DMS 273 treated with DMSO at 0.1 percent for 48 hours (cell line): ENCODE measurements at places on chromosomes 1 and 21.
A peak's percentile ranks its signal among the peaks of the same experiment; 100 is the strongest.

- DNase-seq: no peak
Observed at GRCh38 chr1:58095183-58095582, 451.3 kb downstream of the OMA1 start.

DNA sequence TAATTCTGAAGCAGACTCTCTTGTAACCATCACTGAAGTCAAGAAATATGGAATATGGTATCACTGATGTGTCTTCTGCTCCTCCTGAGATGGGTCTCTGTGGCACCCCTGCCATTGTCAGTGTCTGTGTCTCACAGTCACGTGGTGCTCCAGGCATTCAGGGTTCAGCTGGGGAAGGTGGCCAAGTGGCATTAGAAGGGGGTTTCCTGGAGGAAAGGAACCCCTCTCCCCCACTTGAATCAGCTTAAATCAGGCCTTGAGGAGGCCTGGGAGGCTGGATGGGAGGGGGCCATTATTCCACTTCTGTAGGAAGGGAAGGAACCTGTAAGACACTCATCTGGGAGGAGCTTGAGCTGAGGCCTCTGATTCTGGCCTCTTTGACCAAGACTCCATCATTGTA lies 20.5 kb downstream of the CYP4B1 start:
- no peak for DNase-seq

DNA sequence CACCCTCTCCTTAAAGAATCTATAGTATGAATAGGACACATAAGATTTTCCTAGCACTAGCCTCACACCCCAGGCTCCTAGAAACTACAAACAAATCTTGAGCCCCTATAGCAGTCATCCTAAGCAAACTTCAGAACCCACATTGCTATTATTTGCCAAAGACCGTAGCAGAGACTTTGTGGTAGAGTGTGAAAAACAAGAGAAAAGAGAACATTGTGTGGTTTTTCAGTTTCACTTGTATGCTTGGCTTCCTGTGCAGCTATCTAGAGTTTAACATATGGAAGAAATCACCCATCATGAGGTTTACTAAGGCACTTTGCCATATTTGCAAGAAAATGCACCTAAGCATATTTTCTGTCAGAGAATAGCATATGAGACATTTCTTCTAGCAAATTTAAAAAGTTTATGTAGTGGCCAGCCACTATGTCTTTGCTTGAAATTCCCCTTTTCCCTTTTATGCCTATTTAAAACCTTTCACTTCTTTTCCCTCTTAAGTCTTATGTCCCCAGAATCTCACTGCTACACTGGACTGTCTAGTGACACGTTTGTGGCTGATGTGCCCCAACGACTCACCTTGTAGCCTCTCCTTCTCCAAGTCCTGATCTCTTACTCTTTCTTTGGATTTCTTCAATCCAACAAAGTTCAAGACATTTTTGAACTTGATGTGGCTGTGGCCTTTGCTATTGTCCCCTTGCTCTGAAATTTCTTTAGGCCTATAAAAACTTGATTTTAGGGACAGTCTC lies 25.6 kb downstream of the CCDC190 start:
- DNase-seq: no peak

GRCh38 chr1:2413495-2414296 lies 1.3 kb upstream of the PEX10 start:
- no peak for DNase-seq

DNA sequence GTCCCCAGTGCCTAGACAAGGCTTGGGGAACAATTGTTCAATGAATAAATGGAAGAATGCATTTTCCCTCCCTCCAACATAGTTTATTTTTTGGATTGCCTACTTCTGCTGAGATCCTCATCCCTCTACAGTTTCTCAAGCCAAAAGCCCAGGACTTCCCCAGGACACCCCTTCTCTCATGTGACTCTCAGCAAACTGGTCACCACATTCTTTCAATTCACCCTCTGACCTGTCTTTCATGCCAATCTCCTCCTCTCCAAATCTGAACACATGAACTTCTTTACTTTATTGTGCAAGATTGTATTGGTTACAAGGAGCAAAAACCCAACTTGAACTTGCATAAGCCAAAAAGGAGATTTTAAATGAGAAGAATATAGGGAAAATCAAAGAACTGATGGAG lies 103.2 kb upstream of the JUN start:
- DNase-seq: no peak

GRCh38 chr1:229953736-229954326 lies 113.2 kb upstream of the GALNT2 start:
- DNase-seq: no peak

DNA sequence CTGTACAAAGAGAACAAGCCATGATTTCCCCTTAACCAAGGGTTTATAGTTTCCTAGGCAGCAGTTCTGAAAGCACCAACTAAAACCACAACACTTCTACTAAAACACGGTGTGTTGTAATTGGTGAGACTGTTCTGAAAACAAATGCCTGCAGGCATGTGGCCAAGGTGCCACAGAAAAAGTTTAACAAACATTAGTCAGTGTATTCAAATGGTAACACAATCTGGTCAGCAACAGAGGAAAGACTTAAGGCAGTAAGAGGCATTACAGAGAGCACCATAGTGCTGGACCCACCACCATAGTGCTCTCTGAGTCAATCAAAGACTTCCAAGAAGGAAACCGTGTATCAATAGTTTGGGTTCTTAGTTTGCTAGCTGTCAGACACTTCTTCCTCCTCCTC lies 16.7 kb downstream of the SNIP1 start:
- no peak for DNase-seq

GRCh38 chr1:152546704-152547103 lies 19.9 kb downstream of the LCE3E start:
- DNase-seq: no peak

DNA sequence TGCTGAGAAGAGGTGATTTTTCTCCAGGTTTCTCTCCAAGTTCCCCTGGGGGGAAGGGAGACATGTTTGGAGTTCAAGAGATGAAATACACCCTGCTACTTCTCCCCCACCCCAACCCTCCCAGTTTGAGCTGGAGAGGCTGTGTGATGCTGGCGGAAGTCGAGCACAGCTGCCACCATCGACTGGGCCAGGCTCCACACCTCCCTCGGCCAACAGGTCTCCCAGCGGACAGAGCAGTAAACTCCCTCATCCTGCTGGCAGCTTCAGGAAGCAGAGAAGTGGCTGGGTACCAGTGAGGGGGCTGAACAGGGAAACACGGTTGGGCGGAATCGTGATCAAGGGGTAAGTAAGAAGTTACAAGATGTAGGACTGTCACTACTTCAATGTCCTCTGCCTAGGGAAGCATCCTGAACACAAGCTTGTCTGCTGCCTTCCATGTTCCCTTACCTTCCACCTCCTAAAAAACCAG lies 6.6 kb upstream of the NHLH1 start:
- peak; percentile 22 for DNase-seq

DNA sequence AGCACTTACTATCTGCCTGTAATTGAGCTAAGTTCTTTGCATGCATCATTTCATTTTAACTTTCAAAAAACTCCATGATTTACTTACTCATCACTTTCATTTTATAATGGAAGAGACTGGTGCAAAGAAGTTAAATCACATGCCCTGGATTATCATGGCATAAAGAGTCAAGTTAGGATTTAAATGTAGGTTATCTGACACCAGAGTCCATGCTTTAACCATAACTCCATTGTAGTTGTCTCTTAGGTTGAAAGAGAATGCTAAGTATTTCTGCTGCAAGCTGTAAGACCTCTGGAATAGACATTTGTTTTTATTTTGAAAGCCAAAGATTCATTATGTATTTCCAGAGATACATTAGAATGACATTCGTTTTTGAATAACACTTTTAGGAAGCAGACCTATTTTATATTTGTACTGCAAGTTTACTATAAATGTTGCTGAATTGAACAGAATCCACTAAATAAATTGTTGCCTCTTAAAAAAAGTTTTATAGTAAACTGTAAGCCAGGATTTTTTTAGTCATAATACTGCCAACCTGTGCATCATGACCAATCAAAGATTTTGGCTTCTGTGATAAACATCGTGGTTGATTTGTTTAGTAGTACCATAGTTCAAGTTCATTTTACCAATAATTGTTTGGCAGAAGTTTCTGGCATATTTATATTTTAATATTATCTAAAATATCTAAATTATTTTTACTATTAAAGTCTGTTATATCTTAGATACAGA lies 26.1 kb downstream of the CFH start:
- no peak for DNase-seq

- no peak for DNase-seq
Observed at GRCh38 chr1:87535551-87535950, 206.9 kb downstream of the LMO4 start.
